ENCODE measurements at places on chromosomes 6 and 20.
A peak's percentile ranks its signal among the peaks of the same experiment; 100 is the strongest.

GRCh38 chr6:138293428-138294395 is 75.4 kb upstream of the PBOV1 start:
- DNase-seq, result no peak

DNA sequence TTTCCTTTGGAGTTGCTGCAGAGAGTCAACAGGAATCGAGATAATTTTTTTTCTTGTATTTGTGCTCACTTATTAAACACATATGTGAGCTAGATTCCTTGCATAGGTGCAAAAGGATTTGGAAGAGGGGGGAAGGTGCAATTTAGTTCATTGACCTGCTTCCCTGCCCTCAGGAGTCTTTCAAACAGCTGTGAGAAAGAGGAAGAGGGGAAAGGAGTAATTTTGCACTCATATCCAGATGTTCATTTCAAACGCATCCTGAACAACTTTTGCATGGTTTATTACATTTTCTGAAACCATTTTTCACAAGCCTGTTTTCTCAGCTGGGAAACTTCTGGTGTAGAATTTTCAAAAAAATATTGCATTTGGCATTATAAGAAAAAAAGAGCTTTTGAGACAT is 795.0 kb downstream of the MAFB start:
- DNase-seq, result no peak

DNA sequence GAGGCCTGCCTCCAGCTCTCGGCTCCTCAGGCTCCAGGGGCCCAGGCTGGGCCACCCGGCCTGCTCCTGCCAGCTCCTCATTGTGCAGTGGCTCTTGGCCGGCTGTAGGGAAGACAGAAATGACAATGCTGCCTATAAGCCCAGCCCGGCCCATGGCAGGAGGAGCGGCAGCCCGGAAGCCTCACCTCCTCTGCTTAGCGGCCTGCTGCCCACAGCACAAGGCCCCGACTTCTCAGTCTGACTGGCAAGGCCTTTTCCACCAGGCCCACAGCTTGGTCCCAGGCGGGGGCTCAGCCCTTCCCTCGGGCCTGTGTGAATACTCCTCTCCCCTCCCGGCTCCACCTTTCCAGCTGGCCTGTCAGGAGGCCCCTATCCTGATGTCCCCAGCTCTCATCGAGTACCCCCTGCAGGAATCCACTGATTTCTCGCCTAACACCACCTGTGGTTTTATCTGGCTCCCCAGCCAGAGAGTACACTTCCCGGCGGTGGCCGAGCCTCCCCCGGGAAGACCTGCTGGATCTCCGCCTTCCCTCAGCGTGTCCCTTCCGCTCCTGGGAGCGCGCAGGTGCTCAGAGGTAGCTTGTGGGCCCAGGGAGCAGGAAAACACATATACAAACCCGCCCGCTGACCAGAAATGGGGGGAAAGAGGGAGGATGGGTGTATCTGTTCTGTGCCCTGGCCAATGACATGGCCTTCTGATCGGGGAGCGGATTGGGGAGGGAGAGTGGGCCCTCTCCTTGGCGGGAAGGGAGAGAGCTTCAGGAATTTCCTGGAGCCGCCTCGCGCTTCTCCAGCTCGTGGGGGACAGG is 963 bp downstream of the DDRGK1 start:
- peak; percentile 9 for DNase-seq

DNA sequence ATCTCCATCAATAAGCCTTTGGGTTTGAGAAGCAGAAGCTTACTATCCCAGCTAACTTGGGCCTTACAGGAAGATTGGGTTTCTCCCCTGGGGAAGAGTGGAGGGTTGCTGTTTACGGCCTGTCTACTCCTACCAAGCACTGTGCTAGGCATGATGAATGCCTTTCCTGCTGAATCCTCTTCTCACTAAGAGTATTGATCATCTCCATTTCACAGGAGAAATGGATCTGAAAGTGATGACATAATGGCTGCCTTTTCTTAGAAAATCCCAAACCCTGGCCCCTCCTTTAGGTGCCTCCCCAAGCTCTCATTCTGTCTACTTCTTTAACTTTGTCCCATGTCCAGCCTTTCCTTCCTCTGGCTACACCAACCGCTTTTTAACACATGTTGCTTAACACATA is 66.1 kb downstream of the TSHZ2 start:
- no peak for DNase-seq

DNA sequence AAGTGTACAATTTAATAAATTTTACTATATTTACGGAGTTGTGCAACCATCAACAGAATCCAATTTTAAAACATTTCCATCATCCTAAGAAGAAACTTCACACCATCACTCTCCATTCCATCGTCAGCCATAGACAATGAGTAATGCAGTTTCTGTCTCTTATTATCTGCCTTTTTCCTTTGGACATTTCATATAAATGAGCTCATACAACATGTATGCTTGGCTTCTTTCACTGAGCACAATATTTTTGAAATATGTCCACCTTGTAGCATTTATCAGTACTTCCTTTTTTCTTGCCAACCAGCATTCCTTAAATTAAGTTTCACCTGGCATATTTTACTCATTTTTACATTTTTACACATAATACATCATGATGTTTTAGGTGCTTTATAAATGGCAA is 22.7 kb upstream of the HIVEP1 start:
- no peak for DNase-seq

- no peak for DNase-seq
Observed at GRCh38 chr20:41316051-41316450, 1.5 kb downstream of the ZHX3 start.

DNA sequence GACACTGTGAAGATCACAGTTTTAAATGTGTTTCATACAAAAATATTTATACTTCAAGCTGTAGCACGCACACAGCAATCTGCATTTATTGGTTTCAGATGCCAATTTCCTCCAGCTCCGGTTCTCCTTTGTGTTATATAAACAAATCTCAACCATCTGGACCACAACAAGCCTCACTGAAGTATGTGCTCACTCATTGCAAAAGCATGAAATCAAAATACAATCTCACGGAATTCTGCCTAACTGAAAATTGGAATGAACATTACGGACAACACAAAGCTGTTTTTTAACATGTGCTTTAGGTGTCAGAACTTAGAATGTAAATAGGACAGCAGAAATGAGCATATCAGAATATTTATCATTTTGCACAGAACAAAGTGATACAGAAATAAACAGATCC is 38.0 kb downstream of the RCAN2 start:
- DNase-seq, result peak; percentile 66

DNA sequence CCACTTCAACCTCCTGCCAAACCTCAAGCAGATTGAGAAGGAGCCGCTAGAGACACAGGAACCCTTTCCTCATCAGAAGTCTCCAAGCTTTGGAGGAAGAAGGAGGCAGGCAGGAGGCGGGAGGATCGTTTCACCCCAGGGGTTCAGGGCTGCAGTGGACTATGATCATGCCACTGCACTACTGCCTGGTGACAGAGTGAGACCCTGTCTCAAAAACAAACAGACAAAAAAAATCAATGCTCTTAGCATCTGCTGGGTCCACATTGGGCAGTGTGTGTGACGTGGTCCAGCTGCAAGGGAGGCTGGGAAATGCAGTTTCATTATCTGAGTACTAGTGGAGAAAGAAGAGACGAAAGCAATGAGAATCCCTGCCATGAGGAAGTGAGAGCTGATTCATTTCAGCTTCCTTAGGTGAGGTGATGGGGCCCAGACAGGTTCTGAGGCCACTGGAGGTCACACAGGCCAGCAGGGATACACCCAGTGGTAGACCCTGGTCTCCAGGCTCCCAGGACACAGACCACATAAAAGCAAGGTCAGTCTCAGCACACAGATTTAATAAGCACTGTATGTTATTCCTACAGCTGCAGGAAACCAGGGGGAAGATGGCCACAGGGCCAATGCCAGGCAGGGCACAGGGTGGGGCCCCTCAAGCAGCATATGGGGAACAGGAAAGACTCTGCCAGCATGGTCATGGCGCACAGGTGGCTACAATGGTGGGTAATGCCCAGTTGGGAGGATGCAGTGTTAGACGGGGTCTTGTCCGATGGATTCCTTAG is 4.3 kb downstream of the GFRA4 start:
- DNase-seq, result no peak

DNA sequence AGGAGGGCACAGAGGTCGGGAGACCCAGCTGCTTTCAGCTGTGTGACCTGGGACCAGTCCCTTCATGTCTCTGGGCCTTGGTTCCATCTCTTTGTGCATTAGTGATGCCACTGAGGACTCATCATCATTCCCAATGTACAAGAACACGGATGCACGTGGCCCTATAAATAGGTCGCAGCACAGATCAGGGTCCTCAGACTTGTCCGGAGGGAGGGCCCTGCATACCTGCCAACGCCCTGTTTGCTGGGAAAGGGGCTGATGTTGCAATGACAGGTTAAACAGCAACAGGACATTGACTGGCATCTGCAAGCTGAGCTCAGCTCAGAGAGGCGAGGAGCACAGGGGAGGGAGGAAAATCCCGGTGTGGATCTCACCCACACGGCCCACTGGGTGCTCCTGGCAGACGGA is 21.8 kb downstream of the TGM2 start:
- DNase-seq, result no peak

GRCh38 chr20:53769041-53769440 is 175.4 kb upstream of the ZNF217 start:
- DNase-seq, result no peak

DNA sequence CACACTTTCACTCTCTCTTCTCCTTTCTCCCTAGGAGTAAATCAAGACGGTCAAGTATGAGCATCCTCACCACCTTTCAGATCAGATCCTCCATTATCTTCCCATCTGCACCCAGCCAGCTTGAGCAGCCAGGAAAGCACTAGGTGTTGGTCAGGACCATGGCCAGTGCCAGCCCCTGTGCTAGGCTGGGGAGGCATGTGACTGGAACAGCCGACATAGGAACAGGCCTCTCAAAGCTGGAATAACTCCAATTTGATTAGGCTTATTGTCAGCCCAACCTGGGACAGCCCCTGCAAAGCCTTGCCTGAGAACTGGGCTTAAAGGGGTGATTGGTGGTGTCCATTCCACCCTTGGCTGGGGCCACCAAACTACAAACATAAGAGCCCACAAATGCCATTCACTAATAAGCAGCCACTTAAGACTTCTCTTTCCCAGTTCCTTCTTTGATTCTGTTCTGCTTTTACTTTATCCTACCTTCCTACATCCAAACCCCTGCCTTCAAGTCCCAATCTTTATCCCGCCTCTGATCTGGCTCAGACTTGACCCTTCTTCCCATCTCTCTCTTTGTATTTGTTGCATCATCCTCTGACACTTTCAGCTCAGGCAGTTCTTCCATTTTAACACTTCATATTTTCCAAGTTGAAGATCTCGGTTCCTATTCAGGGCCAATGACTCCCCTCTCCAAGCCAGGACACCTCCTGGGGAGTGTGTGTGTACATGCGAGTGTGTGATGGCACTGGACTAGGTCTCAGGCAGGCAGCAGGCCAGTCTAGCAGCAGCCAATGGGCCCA is 4.5 kb upstream of the TREM2 start:
- peak; percentile 16 for DNase-seq

DNA sequence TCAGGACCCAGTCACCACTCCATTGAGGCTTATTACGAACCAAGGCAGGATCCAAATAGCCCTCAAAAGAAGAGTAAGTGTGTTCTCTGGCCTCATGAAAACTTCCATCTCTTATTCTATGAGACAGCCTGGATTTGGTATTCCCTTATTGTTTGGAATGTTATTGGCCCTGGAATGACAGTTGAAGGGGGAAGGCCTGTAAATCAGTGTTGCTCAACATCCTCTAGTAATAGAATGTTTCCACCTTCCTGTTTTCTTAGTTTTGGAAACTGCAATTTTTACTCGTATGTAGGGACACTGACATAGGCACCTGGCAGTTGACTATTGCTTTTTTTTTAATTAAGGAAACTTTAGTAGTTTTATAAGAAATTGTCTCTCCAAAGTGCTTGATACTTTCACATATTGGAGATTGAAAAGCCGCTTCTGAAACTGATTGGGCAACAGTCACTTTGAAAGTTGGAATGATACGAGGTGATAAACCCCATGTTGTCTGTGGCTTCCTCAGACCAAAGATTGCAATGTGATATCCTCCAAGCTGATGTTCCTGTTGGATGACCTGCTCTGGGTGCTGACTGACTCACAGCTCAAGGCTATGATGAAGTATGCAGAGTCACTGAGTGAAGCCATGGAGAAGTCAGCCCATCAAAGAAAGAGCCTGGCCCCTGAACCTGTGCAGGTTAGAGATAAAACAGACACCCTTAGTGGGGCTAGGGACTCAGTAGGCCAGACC is 43.1 kb downstream of the BLTP3A start:
- DNase-seq, result no peak

DNA sequence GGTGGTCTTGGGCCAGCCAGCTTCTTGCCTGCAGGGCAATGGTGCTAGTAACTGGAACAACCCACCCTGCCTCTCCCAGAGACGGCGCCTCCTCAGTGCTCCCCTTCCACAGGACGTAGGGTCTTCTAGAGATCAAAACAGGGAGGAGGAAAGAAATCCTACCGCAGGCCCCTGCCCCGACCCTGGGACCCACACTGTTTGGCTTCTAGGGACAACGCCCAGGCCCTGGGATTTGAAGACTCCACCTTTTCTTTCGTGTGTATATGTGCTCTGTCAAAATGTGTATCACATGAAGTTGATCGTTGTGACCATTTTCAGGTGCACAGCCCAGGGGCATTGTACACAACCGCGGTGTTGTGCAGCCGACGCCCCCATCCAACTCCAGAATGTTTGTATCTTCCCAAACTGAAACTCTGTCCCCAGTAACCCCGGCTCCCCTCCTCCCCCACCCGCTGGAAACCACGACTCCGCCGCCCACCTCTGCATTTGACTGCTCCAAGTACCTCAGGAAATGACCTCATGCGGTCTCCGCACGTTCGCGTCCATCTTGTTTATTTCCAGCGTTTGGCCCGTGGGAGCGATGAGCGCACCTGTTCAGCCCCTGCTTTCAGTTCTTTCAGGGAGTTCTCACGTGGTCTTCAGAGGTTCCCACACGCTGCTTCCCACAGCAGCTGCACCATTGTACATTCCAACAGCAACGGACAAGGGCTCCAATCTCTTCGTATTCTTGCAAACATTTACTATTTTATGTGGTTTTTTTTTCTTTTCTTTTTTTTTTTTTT is 3.4 kb upstream of the BHLHE23 start:
- no peak for DNase-seq

- DNase-seq, result no peak
Observed at GRCh38 chr6:122472022-122472340, 374 bp upstream of the SERINC1 start.
